ENCODE measurements at places on chromosomes 5 and 9. TPM values are rescaled to one million over a fixed set of nuclear protein-coding genes. Genes with fewer than 3 reads are reported as not detected.

Gene QSOX2
- 12.2 TPM for total RNA-seq

Gene ANKRD55
- 0.18 TPM for total RNA-seq

Gene GFPT2
- total RNA-seq, result 19.7 TPM

Gene TIMD4
- total RNA-seq, result 1.5 TPM

Gene RNF208
- total RNA-seq, result 1.7 TPM

Gene ENDOG
- 5.6 TPM for total RNA-seq

Gene GLRA1
- total RNA-seq, result not detected

Gene ANXA2R
- total RNA-seq, result 4.0 TPM

Gene NXNL2
- total RNA-seq, result 0.21 TPM

Gene PTGDS
- 29.5 TPM for total RNA-seq

Gene SMIM33
- not detected for total RNA-seq
